ENCODE measurements at places on chromosomes 2 and 18. TPM values are rescaled to one million over a fixed set of nuclear protein-coding genes. Genes with fewer than 3 reads are reported as not detected.

DNA sequence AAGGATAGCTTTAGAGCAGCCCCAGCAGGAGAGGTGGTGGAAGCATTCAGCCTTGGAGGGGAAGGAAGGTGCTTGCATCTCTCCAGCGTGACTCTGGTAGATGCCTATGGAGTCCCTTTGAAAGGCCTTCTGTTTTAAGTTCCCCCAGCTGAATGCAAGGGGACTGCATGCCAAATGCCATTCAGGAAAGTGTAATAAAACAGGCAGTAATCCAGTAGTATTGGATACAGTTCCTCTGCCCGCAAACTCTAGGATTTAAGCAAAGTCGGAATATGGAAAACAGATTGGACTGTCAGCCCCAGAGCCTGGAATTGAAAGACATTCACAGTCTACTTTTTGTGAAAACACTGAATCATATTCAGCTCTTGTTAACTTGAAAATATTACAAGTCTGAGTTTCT lies 125.2 kb upstream of the GAREM1 start:
- no peaks in the 10 kb centered on the region for H3K27me3 ChIP-seq
- H3K36me3 ChIP-seq = no peaks in the 10 kb centered on the region
- H3K4me1 ChIP-seq = no peaks in the 10 kb centered on the region
- no peak overlapping the region for H3K27ac ChIP-seq

DNA sequence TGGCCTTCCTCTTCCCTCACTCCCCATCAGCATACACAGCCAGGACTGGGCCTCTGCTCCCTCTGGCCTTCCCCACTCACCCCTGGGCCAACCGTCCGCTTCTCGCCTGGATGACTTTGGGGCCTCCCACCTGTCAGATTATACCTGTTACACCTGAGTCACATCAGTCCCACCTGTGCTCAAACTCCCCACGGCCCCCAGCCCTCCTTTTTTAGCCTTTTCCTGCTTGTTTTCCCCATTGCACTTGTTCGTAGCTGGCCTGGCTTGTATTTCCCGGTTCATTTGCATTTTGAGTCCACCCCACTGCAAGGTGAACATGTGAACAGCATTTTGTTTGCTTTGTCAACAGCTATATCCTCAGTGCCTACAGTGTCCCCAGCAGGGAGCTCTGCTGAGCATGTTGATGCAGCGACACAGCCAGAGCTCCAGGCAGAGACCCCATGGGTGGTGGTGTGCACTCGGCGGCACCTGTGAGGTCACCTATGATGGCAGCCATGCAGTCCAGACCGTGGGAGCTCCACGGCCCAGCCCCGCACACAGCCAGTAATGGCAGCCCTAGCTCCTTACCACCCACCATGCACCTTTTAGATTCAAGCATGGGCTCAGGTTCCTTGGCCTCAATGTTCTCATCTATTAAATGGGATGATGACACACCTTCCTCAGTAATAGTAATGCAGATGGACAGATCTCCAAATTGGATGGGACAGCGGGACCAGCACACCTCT lies 276.4 kb upstream of the HS6ST1 start:
- DNase-seq = peak; percentile 27
- H3K27ac ChIP-seq = no peak overlapping the region
- H3K27me3 ChIP-seq = no peaks in the 10 kb centered on the region
- H3K4me3 ChIP-seq = no peak overlapping the region

- peaks cover 15% of the 10 kb centered on the region for H3K36me3 ChIP-seq
- H3K4me1 ChIP-seq = no peaks in the 10 kb centered on the region
- H3K27me3 ChIP-seq = no peaks in the 10 kb centered on the region
- H3K27ac ChIP-seq = no peak overlapping the region
Measured at GRCh38 chr2:30588994-30589393, 141.9 kb downstream of the LCLAT1 start.

DNA sequence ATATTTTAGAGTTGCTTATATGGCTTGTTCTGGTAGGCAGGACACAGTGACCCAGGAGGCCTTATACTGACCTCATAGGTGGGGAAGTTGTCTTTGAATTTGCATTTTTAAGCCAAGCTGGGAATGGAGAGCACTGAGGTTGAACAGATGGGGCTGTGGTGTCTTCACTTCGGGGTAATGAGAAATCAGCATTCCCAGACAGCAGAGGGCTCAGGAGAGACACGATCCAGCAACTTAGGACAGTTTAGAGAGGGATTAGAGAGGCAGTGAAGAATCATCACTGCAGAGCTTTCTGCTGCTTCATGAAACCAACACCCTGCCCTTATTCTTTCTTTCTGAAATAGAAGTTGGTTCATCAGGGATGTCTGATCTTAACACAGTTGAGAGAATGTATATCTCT lies 202.4 kb downstream of the TDRD15 start:
- no peak for DNase-seq
- no peaks in the 10 kb centered on the region for H3K27me3 ChIP-seq
- H3K27ac ChIP-seq = no peak overlapping the region
- H3K4me3 ChIP-seq = no peak overlapping the region
- no peaks in the 10 kb centered on the region for H3K36me3 ChIP-seq
- H3K4me1 ChIP-seq = no peaks in the 10 kb centered on the region

DNA sequence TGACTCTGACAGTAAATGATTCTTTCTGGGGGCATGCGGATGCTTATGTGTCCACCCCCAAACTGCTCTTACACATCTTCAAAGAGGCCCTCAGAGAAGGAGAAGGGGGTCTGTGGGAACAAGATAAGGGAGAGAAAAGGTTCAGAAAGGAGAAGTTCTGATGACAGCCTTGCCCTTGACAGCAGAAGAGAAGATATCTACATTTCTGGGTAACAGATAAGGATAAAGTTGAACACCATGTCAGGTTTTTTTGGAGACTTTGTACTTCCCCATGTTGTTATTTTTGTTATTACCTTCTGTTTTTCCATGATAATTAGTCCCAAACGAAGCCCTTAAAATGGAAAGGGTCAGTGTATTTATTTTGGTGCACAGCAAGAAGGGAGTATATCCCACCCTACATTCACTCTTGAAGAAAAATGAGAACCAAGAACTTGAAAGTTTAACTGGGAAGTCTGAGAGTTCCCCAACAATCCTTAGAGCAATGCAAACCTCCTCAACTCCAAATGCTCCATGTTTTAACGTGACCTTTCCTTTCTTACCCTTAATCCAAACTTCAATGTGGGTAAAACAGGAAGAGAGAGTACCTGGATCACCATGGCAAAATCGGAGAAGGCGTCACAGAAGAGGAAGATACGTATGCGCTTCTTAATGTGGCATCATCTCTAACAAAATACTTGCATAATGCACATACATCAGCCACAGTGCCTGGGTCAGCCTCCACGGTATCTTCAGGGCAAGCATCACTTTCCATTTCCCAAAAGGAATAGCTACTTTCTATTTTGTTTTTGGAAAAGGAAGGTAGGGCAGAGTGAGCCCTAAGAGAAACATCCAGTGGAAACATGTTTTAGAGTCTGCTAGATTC lies 264.6 kb upstream of the STON1 start:
- H3K4me3 ChIP-seq = no peak overlapping the region
- H3K36me3 ChIP-seq = no peaks in the 10 kb centered on the region
- no peaks in the 10 kb centered on the region for H3K4me1 ChIP-seq
- DNase-seq = no peak

DNA sequence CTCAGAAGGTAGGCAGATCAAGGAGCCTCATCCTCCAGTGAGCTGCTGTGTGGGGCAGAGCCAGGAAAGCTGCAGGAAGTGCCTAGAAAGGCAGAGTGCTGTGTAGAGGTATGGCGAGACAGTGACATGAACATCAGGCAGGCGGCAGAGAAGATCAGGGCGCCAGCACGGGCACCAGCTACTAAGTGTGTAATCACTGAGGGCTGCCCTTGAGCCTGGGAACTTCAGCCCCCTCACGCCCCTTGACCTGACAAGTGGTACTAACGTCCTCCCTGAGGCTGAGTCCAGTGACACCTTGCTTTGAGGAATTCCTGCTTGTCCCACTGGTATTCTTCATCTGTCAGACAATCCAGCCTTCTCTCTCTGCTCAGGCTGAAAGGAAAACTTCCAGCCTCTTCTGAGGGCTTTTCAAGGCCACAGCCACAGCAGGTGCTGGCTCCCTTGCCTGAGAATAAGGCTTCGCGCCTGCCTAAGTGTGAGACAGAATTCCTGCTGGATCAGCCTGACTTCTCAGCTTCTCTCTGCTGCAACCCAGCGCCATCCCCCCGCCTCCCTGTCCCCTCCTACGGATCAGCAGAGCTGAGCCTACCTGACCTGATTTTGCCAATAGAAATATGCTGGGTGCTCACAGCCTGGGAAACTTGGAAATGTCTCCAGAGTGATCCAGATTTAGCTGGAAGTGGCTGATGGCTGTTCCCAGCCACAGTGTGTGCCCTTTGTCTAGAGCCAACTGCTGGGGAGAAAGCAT lies 148.0 kb downstream of the SMAD7 start:
- H3K4me1 ChIP-seq = peaks cover 45% of the 10 kb centered on the region
- H3K27me3 ChIP-seq = no peaks in the 10 kb centered on the region
- DNase-seq = peak; percentile 38
- H3K4me3 ChIP-seq = no peak overlapping the region

- peak; percentile 61 for DNase-seq
- H3K4me3 ChIP-seq = no peak overlapping the region
- H3K4me1 ChIP-seq = peaks cover 44% of the 10 kb centered on the region
- peaks cover 1% of the 10 kb centered on the region for H3K36me3 ChIP-seq
- H3K27me3 ChIP-seq = peaks cover 71% of the 10 kb centered on the region
- no peak overlapping the region for H3K27ac ChIP-seq
Measured at GRCh38 chr18:80172056-80172455, 63.0 kb downstream of the ADNP2 start.

GRCh38 chr2:176917-177316 lies 86.9 kb downstream of the SH3YL1 start:
- H3K27ac ChIP-seq = no peak overlapping the region
- H3K4me3 ChIP-seq = no peak overlapping the region
- peaks cover 29% of the 10 kb centered on the region for H3K4me1 ChIP-seq

- DNase-seq = no peak
- no peak overlapping the region for H3K27ac ChIP-seq
Measured at GRCh38 chr18:48371854-48372602, 37.2 kb downstream of the ZBTB7C start.

GRCh38 chr2:147076634-147077033 lies 768.2 kb upstream of the ACVR2A start:
- no peak overlapping the region for H3K4me3 ChIP-seq
- no peaks in the 10 kb centered on the region for H3K36me3 ChIP-seq
- no peak for DNase-seq

DNA sequence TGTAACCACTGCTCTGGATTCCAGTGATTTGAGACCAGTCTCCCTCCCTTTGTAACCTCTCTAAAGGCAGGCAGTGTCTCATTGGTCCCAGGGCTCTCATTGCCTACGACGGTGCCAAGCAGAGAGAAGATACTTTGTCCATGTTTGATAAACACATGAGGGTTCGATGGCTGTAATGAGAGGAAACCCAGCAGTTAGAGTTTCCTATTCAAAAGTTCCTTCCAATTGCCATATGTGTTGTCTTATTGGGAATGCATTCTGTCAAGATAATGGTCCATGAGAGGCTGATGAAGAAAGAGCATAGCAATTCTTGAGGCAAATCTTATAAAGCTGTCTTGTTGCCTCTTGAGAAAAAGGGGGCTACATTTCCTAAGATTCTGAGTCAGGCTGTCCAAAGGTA lies 292.5 kb downstream of the LRRTM1 start:
- no peak overlapping the region for H3K4me3 ChIP-seq
- DNase-seq = no peak
- H3K36me3 ChIP-seq = no peaks in the 10 kb centered on the region
- H3K4me1 ChIP-seq = no peaks in the 10 kb centered on the region
- no peaks in the 10 kb centered on the region for H3K27me3 ChIP-seq
- no peak overlapping the region for H3K27ac ChIP-seq

DNA sequence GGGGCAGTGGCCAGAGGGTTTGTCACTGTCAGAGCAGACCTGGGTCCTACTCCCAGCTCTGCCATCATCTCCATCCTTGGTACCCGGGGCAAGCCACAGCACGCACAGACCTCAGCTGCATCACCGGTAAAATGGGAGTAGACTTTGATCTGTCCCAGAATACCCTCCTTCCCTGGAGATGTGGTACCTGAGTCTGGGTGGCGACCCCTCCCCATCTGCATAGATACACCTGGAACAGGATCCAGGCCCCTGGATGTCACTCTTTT lies 64.0 kb downstream of the ZFP36L2 start:
- no peak overlapping the region for H3K27ac ChIP-seq
- peaks cover 41% of the 10 kb centered on the region for H3K4me1 ChIP-seq
- H3K36me3 ChIP-seq = peaks cover 1% of the 10 kb centered on the region
- no peak for DNase-seq

- no peak overlapping the region for H3K27ac ChIP-seq
- no peak for DNase-seq
- peaks cover 68% of the 10 kb centered on the region for H3K27me3 ChIP-seq
- peaks cover 11% of the 10 kb centered on the region for H3K4me1 ChIP-seq
Measured at GRCh38 chr2:227610123-227610522, 4.5 kb downstream of the SCYGR3 start.

DNA sequence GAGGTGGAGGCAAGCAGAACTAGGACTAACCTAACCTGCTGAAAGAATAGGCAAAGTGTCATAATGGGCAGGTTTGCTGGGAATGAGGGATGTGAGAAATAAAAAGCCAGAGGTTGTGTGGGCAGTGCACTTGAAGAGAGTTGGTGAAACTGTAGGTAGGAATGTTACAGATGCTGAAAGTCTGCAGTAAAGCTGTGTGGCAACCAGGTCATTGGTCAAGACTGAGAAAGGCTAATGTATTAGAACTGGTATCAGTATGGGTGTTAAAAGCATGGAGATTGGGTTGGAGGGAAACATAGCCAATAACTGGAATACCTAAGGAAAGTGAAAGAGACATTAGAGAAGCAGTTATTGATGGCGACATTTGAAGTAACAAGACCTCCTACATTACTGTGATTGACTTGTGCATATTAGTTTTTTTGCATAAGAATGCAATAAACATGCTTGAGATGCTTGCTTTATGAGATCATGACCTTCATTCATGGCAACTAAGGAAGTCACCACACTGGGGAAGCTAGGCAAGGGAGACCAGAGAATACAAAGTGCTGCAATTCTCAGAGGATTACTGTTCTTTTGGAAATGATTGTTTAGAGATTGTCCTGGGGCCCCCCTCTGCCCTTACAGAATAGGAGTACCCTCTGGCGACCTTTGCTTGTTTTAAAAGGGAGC lies 11.8 kb downstream of the GULP1 start:
- no peaks in the 10 kb centered on the region for H3K36me3 ChIP-seq
- no peak overlapping the region for H3K27ac ChIP-seq
- no peak for DNase-seq
- no peak overlapping the region for H3K4me3 ChIP-seq

DNA sequence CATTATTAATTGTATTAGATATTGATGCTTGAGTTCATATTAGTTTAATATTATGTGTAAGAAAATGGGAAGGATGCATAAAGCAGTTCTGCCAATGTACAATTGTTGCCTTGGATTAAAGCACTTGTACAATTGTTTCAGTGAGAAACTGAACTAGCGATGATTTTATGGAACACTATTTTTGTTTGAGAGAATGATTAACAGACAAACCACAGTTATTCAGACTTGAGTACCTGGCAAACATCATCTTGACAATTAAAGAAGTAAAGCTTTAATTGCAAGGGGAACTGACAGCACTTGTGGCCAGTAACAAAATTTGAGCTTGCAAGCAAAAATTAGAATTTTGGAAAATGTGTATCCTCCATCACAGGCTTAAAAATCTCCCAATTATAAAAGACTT lies 214.3 kb downstream of the RIT2 start:
- no peak overlapping the region for H3K4me3 ChIP-seq
- H3K36me3 ChIP-seq = no peaks in the 10 kb centered on the region
- DNase-seq = no peak
- H3K27me3 ChIP-seq = no peaks in the 10 kb centered on the region

Gene LBH
- 68.5 TPM for total RNA-seq

Gene LRRTM1
- total RNA-seq = not detected

Gene IL1R1
- 0.41 TPM for total RNA-seq

Gene POTEJ
- total RNA-seq = not detected

Gene RGPD4
- total RNA-seq = 0.54 TPM

Measured in activated CD8-positive, alpha-beta memory T cell treated with anti-CD3 and anti-CD28 coated beads, Interleukin-2, amount 10 ng/mL, durations not matched to agents 7 days and 5 days (primary cell).